Renal pelvis (tissue), 12 donors: ENCODE measurements at places on chromosomes 7 and 10.

DNA sequence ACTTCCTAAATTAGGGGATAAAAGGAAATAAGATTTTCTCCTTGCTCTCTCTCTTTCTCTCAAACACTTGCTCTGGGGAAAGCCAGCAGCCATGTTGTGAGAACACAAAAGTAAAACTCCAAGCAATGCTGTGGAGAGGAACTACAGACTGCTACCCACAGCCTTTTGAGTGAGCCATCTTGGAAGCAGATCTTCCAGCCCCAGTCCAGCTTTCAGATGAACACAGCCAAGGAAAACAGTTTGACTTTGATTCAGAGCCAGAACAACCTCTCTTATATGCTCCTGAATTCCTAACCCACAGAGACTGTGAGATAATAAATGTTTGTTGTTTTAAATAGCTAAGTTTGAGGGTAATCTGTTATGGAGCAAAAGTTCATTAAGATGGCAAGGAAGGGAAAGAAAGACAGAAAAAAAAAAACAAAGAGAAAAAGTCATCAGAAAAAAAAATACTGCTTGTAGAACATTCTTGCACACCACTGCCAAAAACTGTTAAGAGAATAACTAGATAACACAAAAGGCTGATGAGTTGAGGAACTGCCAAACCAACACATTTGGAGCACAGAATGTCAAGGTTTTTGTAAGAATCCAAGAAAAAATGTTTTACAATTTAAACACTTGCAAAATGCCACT is 20.9 kb upstream of the PRKAR2B start:
- DNase-seq: no peak

DNA sequence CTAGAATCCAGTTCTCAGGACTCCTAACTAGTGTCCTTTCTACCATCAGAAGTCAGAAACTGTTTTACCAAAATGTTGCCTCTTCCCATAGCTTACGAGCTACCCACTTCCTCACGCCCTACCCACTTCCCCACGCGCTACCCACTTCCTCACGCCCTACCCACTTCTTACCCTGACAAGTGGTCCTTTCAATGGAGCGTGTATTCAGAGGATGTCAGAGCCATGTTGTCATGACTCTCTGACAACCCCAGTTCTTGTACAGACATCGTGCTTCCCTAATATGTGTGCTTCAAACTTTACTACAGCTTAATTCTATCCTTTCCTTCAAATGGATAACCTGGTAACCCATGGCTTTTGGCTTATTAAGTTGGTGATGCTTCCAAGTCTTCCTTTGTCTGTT is 84.8 kb upstream of the PHF14 start:
- no peak for DNase-seq

GRCh38 chr7:41882256-41882655 is 179.4 kb upstream of the INHBA start:
- DNase-seq: no peak

- no peak for DNase-seq
These were observed 9.9 kb downstream of the BLVRA start for GRCh38 chr7:43768201-43768886.

DNA sequence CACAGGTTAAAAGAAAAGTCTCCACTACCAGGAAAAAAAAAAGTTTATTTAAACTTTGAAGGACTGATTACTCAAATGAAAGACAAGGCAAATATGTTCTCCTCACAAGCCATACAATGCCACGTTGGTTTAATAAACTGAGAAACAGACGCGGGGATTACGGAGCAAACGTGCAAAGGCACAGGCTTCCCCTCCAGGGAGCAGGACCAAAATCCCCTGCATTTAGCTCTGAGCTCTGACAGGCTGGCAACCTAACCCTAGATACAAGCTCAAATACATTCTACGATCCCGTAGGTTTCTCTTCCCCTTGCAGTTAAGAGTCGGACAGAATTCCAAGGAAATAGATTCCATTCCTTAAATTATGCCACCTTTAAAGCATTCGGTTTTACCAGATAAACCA is 7.7 kb upstream of the GRB10 start:
- no peak for DNase-seq

GRCh38 chr7:41750661-41751540 is 48.0 kb upstream of the INHBA start:
- no peak for DNase-seq

DNA sequence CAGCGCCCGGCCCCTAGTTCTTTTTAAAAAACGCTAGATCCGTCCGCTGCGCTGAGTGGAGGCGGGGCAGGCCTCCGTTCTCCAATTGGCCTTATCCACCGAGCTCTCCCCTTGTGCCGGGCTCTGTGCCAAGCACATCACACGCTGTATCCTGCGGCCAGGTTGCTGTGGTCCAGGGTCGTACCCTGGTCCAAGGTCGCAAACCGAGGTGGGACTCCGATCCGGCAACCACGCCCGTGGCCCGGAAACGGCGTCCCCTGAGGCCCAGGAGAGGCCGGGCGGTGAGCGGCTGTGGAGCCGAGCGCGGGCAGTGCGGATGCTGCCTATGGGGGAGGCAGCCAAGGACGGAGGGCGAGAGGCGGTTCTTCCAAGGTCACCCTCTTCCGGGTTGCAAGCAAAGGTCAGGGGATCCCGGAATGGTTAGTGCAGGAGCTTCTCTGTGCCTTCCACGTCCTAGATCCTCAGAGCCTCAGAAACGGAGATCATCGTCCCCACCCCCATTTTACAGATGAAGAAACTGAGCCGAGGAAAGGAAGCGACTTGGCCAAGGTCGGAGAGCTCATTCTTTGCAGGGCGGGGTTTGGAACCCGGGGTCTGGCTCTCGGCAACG is 72.4 kb upstream of the LRRC4 start:
- DNase-seq: no peak

DNA sequence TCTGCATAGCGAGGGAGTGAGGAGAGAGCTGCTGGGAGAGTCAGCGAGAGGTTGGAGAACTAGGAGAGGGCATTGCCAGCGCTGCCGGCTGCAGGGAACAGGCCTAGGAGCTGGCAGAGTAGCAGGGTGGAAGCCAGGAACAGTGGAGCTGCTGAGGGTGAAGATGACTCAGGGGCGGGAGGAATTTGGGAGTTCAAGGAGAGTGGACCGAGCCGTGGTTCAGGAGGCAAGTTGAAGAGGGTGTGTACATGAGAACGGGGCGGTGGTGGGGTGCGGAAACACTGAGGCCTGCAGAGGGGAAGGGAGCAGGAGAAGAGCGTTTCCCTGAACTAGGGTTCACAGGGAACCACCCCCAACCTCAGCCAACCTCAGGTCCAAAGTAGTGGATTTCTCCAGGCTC is 31.5 kb downstream of the HIF1AN start:
- no peak for DNase-seq

GRCh38 chr7:151133986-151134742 is 33.3 kb downstream of the GBX1 start:
- DNase-seq: no peak

GRCh38 chr7:47381134-47381495 is 200.8 kb downstream of the TNS3 start:
- DNase-seq: no peak

DNA sequence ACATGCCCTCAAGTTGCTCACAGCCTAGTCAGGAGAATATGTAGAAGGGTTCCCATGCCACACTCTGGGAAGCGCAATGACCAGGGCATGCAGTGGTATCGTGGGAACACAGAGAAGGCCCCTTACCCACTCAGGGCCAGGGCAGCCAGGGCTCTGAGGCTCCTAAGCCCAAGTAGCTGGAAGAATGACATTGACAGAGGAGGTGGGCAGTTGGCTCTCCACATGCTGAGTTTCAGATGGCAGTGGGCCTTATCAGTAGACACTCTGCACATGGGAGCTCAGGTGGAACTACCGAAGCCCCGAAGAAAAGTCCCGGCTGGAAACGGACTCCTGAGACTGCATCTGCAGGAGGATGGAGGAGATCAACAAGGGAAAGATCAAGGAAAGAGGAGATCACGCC is 15.7 kb upstream of the SVOPL start:
- no peak for DNase-seq

GRCh38 chr10:59090817-59091622 is 85.4 kb upstream of the PHYHIPL start:
- no peak for DNase-seq

- DNase-seq: no peak
These were observed 15.4 kb downstream of the MGAM start for GRCh38 chr7:142010952-142011548.

DNA sequence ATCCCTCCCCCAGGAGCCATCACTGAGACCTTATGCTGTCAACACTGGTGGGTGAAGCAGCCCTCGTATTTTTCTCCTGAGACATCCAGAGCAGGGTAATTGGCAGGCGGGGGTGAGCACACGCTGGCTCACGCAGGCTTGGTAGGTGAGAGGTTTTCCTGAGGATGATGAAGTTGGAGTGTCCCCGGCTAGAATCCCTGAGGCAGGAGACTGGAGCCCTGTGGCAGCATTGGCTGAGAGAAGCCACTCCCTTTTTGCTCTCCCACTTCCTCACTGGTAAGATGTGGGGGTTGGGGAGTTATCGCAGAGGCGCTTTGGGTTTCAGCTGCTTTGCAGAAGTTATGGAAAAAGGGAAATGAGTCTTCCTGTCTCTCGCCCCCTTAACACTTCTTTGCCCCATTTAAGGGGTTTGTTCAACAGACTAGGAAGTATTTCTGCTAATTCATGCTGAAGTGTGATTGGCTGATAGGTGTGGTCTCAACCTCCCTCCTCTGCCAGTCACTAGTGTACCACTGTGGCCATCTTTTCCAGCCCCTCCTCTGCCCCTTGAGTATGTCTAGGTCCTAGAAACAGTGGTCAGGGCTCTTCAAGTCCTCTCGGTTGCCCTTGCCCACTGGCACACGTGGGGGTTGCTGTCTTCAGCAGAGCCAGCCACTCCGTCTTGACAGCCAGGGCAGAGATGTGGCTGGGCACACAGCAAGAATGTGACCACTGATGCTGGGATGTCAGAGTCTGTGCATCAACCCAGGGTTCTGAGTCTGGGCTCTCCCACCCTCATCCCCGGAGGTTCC is 5.7 kb downstream of the ARPC1B start:
- DNase-seq: no peak

DNA sequence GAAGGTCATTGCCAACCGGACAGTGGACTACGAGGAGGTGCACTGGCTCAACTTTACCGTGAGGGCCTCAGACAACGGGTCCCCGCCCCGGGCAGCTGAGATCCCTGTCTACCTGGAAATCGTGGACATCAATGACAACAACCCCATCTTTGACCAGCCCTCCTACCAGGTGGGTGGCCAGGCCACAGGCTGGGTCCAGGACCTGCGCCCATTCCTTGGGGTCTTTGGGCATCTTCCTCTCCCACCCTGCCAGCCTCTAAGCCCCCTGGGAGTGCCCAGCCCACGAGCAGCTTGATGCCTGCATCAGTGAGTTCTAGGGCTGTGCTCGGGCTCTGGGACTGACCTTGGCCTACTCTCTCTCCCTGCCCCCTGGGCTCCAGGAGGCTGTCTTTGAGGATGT is 25.8 kb upstream of the VSIR start:
- no peak for DNase-seq

- DNase-seq: no peak
These were observed 270.3 kb downstream of the ELFN1 start for GRCh38 chr7:1940402-1940786.

GRCh38 chr7:142438923-142439515 is 181.2 kb upstream of the PRSS58 start:
- DNase-seq: no peak

DNA sequence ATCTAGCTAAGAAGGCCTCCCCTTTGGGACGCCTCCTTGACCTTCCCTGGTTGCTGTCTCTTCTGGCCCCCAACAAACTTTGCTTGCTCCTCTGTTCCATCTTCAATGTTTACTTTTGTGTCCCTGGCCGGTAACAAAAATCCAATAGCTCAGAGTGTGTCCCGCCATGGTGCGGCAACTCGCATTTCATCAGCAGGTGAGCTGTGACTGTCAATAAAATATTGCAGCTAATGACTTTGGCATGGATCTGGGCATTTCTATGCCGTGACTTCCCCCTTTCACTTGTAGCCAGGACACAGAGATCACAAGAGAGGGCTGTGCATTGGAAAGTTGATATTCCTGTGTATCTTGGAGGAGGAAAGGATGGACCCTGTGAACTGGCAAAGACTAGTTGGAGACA is 317.6 kb downstream of the RPS24 start:
- DNase-seq: no peak

DNA sequence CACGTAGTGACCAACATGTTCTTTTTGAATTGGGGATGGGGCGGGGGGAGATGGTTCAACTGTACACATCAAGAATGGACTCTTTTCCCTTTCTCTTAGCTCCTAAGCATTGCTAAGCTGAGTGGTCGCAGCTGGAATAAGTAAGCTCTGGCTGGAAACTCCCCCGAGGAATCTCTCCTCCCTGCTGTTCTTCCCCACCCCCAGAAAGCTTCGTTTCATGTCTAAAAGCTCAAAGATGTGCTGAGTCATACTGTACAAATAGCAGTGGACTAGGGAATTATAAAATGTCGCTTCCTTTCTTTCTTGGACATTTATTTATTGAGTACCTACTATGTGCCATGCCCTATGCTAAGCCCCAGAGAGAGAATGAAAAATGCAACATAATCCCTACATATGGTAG is 191.1 kb upstream of the ADO start:
- peak; percentile 76 for DNase-seq

DNA sequence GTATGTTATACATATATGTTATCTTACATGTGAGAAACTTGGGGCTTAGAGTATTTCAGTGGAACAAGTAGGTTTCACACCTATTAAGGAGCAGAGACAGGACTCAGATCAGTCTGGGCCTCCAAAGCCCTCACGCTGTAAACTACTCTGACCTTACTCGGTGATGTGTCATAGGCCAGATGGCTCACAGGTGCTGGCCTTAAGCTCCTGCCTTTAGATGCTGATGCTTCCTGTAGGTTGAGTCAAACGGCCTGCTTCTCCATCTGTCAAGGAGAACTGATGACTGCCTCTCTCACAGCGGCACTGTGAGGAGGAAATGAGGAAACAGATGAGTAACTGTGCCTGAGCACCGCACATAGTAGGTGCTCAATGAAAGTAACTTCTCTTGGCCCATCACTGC is 312.6 kb upstream of the COBL start:
- DNase-seq: no peak

- no peak for DNase-seq
These were observed 34.8 kb downstream of the SLC25A13 start for GRCh38 chr7:96287132-96287531.

- DNase-seq: peak; percentile 14
These were observed 184.8 kb upstream of the PDE1C start for GRCh38 chr7:32255036-32255435.

- peak; percentile 22 for DNase-seq
These were observed 492.5 kb downstream of the ARL4A start for GRCh38 chr7:13179775-13180523.

DNA sequence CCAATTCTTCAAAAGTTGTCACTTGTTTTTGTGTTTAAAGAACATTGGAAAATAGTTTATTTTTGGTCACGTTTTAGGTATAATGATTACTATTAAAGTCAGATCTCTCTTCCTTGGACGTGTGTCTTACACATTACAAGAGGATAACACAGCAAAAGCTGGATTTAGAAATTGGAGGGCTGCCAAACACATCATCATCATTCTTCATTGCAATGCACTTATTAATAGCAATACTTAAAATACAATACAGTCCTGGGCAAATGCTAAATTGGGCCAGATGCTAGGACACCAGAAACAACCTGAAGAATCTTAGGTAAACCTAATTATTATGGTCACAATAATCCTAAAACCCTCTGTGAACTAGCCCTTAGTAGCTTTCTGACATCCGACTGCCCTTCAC is 303.6 kb downstream of the DGKB start:
- no peak for DNase-seq

- DNase-seq: peak; percentile 78
These were observed 20.0 kb downstream of the LAMB1 start for GRCh38 chr7:107982918-107983389.
